ENCODE measurements at places on chromosomes 7 and 10.

- DNase-seq = no peak
Observed at GRCh38 chr10:93501650-93502049, 5.2 kb downstream of the CEP55 start.

DNA sequence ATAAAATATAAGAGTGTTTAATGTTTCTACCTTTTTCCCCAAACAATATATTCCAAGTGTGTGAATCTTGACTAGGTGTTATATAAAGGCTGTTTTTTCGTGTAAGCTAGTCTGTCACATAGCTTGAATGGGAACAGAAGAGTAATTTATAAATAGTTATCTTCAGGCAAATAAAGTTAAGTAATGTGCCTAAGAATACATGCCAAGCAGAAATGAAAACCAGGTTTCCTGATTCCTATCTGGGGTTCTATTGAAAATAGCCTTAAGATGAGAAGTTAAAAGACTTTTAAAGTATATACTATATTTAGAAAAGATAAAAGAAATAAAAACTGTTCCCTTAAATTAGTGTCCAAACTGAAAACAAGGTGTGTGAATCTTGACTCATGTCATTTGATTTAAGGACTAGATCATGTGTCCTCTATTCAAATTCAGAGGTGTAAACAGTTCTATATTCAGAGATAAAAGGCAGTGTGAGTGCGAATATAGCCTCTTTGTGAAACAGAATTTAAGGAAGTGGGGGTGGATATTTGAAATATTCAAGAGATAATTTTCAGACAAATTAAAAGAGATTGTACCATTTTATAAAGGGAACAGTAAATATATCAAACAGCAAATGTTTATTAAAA, 247.5 kb downstream of the THSD7A start:
- DNase-seq = no peak

DNA sequence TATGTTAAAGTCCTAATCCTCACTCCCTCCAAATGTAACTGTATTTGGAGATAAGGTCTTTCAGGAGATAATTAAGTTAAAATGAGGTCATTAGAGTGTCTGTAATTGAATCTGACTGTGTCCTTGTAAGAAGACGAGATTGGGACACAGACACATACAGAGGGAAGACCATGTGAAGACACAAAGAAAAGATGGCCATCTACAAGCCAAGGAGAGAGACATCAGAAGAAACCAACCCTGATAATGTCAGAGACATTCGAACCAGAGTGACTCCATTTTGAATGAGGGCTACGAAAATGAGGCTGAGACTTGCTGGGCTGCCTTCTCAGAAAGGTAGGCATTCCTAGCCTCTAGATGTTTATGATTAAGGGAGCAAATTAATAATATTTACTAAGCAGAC, 542 bp upstream of the SAMD9L start:
- no peak for DNase-seq

DNA sequence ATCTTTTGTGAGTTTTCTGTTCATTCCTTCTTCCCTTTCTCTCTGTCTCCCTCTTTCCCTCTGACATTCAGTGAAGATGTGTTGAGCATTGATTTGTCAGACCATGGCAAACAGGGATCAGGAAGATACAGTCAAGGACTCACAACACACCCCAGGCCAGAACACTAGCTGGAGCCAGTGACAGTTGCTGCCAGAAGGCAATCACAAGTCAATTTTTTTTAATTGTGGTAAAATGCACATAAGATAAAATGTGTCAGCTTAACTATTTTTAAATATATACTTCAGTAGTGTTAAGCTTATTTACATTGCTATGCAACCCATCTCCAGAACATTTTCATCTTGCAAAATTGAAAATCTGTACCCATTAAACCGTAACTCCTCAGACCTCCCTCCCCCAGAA, 62.6 kb downstream of the TEX36 start:
- no peak for DNase-seq

GRCh38 chr10:11164803-11165590, 147.3 kb downstream of the CELF2 start:
- peak; percentile 33 for DNase-seq

- DNase-seq = no peak
Observed at GRCh38 chr10:23413629-23414089, 25.2 kb upstream of the OTUD1 start.

DNA sequence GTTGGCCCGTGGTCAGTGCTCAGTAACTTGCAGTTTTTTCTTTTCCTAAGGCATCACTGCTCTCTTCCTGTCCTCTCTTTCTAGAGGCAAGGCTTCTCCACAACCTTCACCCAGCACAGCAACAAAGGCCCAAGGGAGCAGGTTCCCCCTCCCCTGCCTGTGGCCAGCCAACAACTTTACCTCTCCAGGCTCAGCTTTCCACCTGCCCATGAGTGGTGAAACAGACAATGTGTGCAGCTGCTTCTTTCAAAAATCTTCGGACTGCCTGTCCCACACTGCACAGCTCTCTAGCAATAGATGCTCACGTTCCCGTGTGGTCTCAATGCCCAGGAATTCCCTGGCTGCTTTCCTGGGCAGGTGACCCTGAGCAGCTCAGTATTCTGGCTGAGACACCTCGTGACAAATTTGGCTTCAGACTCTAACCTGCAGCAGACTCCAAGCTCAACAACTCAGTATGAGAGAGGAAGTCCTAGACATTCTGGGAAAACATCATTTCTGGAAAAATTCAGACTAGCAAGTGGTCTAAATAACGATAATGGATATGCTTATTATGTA, 28.9 kb upstream of the TMEM72 start:
- DNase-seq = no peak

GRCh38 chr10:122301055-122301810, 30.1 kb downstream of the BTBD16 start:
- no peak for DNase-seq

- DNase-seq = peak; percentile 51
Observed at GRCh38 chr10:5446390-5446926, 34.1 kb downstream of the NET1 start.

DNA sequence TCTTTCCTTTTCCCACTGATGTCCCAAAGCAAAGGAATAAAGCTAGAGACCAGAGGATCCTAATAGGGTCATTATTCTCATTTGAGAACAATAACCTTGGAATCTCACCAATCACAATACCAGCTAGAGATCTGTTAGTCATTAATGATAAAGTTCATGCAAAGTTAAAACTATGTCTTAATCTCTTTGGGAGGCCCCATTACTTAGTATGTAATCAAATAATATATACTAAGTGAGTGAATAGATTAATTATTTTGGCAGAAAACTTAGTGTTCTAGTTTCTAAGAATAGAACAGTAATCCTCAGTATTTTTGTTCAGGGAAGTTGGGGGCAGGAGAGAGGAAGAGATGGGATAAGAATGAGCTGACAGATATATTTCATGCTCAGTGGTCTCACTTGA, 227.2 kb downstream of the MTERF1 start:
- DNase-seq = no peak

- no peak for DNase-seq
Observed at GRCh38 chr7:7178081-7178480, 4.3 kb upstream of the C1GALT1 start.

DNA sequence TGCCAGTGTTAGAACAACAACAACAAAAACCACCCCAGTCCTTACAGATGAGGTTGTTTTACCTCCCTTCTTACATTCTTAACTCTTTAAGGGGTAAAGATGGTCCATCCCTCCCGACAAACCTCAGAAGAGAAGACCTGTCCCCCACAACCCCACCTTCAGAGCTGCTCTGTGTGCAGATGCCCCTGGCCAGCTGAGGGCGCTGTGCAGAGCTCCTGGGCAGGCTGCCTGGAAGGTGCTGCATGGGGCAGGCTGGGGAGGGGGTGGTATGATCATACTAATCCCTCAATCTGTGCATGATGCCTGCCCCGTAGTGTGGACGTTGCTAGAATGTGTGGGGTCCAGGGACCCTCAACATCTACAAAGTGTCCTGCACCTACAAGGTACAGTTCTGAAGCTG, 387.1 kb downstream of the INHBA start:
- no peak for DNase-seq

- DNase-seq = no peak
Observed at GRCh38 chr7:139111811-139112301, 2.3 kb upstream of the ZC3HAV1 start.

- DNase-seq = no peak
Observed at GRCh38 chr7:64878684-64879083, 24.4 kb upstream of the ZNF273 start.

DNA sequence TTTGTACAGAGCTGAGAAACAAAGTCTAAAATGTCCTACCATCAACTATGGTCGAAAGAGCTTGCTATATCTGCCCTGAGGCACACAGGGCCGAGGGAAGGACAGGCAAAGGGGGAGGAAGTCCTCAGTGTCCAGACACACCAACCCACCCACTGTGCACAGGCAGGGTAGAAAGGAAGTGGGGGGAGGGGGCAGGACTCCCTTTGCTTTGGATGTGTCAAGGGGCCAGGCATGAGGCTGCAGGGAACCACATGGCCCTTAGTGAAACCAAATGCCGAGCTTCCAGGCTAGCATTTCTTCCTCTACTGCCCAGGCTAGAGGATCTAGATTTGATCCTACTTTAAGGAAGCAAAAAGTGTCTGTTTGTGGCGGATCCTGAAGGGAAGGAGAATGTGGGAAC, 28.6 kb downstream of the KCNH2 start:
- no peak for DNase-seq

DNA sequence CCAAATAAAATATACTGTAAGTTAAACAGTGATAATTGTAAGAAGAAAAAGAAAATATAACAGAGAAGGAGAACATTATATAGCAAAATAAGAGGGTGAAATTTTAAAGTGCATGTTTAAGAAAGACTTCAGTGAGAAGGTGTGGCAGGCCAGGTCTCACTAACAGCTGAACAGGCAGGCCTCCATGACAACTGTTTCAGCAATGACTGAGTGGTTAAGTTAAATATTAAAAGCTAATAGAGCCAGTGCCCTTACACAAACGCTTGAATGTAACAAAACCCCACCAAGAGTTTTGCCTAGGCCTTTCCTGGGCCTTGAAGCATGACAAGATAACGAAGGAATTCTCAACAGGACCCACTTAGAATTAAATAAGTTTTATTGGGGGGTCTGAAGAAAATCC, 32.6 kb downstream of the CFAP43 start:
- DNase-seq = no peak

DNA sequence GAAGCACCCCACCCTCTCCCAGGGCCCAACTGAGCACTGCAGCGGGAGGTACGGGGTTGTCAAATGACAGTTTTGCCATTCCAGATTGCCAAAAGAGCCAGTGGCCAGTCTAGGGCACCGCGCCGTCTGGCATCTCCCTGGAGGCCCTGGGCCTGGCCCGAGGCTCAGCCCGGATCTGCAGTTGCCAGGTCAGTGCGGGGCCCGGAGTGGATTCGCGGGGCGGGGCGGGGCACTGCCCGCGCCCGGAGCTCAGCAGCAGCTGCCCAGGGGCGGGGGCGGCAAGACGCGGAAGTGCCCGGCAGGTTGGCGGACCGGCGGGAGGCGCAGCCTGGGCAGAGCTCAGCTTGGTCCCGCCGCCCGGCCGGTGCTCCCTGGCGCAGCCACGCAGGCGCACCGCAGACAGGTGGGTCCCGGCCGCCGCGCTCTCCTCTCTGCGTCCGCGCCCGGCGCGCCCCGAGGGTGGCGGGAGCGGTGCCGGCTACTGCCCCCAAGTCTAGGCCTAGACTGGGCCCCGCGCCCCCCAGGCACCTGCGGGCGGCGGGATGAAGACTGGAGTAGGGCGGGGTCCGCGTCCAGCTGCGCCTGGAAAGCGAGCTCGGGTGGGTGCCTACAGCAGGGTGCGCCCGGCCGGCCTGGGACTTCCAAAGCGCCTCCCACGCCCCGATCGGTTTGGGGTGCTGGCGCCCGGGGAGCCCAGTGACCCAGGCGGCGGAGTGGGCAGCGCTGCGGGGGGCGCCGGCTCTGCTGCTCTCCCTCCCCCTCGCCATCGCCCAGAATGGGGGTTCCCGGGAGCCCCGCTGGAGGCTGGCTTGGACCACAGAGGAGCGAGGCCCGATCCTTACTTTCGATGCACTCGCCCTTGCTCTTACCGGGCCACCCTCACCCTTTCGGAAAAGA, at the start of gene IRF5:
Gene IRF5 (plus strand): TSS at position 281 of the 897 bp plus-strand sequence. CDS start 4,155 bp downstream, outside the sequence.
- DNase-seq = no peak

- DNase-seq = no peak
Observed at GRCh38 chr10:47415520-47416304, 31.6 kb upstream of the ZNF488 start.

GRCh38 chr7:44961844-44962482, 16.9 kb downstream of the MYO1G start:
- DNase-seq = no peak

- DNase-seq = peak; percentile 73
Observed at GRCh38 chr10:110918269-110918642, 724 bp downstream of the BBIP1 start.

- no peak for DNase-seq
Observed at GRCh38 chr7:68417659-68418058, 1180.6 kb upstream of the AUTS2 start.

DNA sequence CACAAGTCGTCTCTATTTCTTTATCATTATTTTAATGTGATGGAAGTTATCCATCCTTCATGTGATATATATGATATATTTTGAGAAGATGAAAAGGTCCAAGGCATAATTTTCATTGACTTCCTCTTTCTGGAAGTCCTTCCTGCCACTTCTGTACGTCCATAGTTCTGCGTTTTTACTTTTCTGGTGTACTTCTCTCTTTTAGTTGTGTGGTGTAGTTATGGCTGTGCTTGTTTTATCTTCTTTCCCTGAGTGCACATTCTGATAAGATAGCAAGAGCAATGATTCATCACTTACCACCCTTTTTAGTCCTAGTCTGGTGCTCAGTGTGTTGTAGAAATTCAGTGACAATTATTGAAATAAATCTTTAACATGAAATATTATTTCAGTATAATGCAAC, 231.3 kb upstream of the FERD3L start:
- no peak for DNase-seq

DNA sequence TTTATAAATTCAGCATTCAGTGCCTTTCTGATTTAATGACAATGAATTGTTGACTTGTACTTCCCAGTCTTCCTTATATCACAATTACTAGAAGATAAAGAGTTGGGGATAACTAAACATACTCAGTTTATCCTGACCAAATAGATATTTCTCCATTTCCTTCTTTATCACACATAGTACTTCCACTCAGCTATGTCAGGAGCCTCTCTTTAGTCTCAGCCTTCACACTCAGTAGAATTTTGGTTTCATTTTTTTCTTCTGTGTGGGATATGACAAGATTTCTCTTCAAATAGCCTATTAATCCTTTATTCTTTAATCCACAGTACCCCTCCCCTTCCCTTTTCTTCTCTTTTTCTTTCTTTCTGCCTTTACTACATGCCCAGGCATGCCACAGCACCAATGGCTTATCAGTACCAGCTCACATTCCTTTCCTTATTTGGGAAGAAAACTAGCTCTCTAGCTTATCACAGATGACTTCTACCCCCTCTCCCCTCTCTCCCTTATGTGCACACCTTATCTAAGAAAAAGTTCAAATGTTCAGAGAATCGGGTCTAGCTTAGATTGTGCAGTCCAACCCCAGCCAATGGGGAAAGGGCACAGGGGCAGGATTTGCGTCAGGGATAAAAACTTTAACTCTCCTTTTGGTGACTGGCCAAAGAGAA, 109.0 kb downstream of the PHF14 start:
- DNase-seq = no peak

- peak; percentile 34 for DNase-seq
Observed at GRCh38 chr10:119306514-119306951, 99.2 kb downstream of the GRK5 start.
